ENCODE measurements at places on chromosomes 5 and 9. TPM values are rescaled to one million over a fixed set of nuclear protein-coding genes. Genes with fewer than 3 reads are reported as not detected.

GRCh38 chr5:175516933-175517823 lies 38.8 kb downstream of the SFXN1 start:
- no peak for DNase-seq
- H3K27ac ChIP-seq, result no peak overlapping the region
- peaks cover 49% of the 10 kb centered on the region for H3K36me3 ChIP-seq
- no peak overlapping the region for H3K4me3 ChIP-seq

DNA sequence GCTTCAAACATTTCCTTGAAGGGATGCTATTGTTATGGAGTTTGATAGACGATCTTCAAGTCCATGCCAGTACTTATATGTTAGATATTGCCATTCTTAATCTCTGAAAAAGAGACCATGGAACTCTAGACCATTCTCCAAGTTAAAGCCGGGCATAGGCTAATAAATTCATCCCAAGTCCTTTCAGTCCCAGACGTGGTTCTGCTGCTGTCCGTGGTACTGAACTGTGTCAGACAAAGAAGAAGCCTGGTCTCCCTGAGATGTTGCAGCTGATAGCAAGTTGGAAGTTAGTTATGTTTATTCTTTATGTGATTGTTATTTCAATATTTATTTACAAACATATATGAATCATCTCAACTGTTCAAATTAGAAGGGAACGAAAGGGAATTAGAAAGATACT lies 158.7 kb downstream of the NMUR2 start:
- H3K36me3 ChIP-seq, result no peaks in the 10 kb centered on the region
- H3K27me3 ChIP-seq, result peaks cover 12% of the 10 kb centered on the region
- H3K4me3 ChIP-seq, result no peak overlapping the region
- H3K4me1 ChIP-seq, result no peaks in the 10 kb centered on the region
- no peak overlapping the region for H3K27ac ChIP-seq
- DNase-seq, result peak; percentile 57

GRCh38 chr5:136222580-136223235 lies 29.7 kb upstream of the SMIM32 start:
- H3K27me3 ChIP-seq, result peaks cover 23% of the 10 kb centered on the region
- no peak overlapping the region for H3K27ac ChIP-seq
- H3K36me3 ChIP-seq, result peaks cover 5% of the 10 kb centered on the region
- no peak overlapping the region for H3K4me3 ChIP-seq
- DNase-seq, result no peak

- H3K27me3 ChIP-seq, result no peaks in the 10 kb centered on the region
- no peak overlapping the region for H3K27ac ChIP-seq
- H3K36me3 ChIP-seq, result peaks cover 4% of the 10 kb centered on the region
Measured at GRCh38 chr5:90093751-90094485, 315.6 kb downstream of the CETN3 start.

- peaks cover 59% of the 10 kb centered on the region for H3K4me1 ChIP-seq
- H3K36me3 ChIP-seq, result no peaks in the 10 kb centered on the region
- no peak for DNase-seq
- peak overlapping the region; percentile 85 for H3K4me3 ChIP-seq
- H3K27ac ChIP-seq, result peak overlapping the region; percentile 81
- H3K27me3 ChIP-seq, result no peaks in the 10 kb centered on the region
Measured at GRCh38 chr9:129489838-129490582, 130.9 kb downstream of the C9orf50 start.

GRCh38 chr9:131943351-131943841 lies 136.3 kb downstream of the MED27 start:
- no peak overlapping the region for H3K4me3 ChIP-seq
- no peaks in the 10 kb centered on the region for H3K27me3 ChIP-seq
- peaks cover 5% of the 10 kb centered on the region for H3K36me3 ChIP-seq
- DNase-seq, result no peak
- H3K27ac ChIP-seq, result peak overlapping the region; percentile 68
- H3K4me1 ChIP-seq, result peaks cover 22% of the 10 kb centered on the region

DNA sequence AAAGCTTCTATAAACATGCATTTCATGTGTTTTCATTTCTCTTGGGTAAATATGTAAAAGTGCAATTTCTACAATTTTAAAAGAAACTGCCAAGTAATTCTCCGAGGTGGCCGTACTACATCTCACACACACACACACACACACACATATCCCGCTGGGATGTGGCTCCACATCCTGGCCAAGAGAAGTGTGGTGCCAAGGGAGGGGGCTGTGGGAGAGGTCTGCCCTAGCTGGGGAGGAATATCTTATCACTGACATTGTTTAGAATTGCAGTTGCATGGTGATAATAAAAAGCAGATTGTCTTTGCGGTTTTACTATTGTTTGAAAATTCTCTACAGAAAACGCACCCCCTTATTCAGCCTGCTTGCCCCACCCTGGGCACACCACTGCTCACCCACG lies 558.4 kb downstream of the BNC2 start:
- no peak for DNase-seq
- H3K27ac ChIP-seq, result no peak overlapping the region

- H3K27ac ChIP-seq, result no peak overlapping the region
- peaks cover 7% of the 10 kb centered on the region for H3K27me3 ChIP-seq
- H3K4me3 ChIP-seq, result peak overlapping the region; percentile 79
- no peak for DNase-seq
- peaks cover 25% of the 10 kb centered on the region for H3K4me1 ChIP-seq
- no peaks in the 10 kb centered on the region for H3K36me3 ChIP-seq
Measured at GRCh38 chr9:129172816-129173215, 5.2 kb downstream of the IER5L start.

DNA sequence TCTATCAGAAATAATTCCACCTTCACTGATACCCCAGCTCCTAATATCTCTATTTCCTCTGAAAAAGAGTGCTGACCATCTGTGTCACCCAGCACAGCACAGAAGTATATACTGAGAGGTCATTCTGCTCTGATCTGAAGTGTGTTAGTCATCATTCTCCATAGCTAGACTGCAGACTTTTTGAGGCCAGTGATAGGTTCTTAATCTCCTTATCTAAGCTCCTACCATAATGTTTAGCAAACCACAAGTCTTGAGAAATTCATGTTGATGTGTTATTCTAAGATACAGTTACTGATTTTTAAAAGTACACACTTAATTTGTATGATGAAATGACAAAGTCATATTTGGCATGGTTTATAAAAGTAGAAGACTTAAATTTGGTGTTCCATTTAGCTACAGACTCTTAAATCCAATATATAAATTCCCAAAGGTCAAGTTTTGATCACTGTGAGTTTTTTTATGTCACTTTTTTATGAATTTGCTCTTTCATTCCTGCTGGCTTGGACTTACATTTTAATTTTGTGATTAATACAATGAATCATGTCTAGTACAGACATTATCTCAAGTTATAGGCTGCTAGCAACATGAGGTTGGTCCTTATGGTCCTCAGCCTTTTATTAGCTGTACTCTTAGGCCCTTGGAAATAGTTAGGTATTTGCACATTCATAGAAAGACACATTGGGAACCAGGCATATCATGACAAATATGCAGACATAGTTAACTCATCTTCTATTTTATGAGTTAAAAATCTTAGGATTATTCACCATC lies 380.8 kb downstream of the EBF1 start:
- no peak overlapping the region for H3K4me3 ChIP-seq
- H3K27ac ChIP-seq, result no peak overlapping the region
- H3K36me3 ChIP-seq, result no peaks in the 10 kb centered on the region
- H3K27me3 ChIP-seq, result no peaks in the 10 kb centered on the region

DNA sequence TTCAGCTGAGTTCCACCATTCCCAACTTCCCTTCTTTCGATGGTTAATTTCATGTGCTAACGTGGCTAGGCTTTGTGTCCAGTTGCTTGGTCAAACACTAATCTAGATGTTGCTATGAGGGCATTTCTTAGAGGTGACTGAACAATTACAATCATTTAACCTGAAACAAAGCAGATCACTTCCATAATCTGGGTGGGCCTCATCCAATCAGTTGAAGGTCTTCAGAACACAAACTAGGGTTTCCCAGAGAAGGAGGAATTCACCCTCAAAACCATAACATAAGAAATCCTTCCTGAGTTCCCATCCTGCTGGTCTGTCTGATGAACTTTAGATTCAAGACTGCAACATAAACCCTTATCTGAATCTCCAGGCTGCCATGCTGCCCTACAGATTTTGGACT lies 2381.7 kb downstream of the MAT2B start:
- H3K4me3 ChIP-seq, result no peak overlapping the region
- no peak overlapping the region for H3K27ac ChIP-seq
- no peaks in the 10 kb centered on the region for H3K36me3 ChIP-seq
- H3K4me1 ChIP-seq, result no peaks in the 10 kb centered on the region
- no peaks in the 10 kb centered on the region for H3K27me3 ChIP-seq

DNA sequence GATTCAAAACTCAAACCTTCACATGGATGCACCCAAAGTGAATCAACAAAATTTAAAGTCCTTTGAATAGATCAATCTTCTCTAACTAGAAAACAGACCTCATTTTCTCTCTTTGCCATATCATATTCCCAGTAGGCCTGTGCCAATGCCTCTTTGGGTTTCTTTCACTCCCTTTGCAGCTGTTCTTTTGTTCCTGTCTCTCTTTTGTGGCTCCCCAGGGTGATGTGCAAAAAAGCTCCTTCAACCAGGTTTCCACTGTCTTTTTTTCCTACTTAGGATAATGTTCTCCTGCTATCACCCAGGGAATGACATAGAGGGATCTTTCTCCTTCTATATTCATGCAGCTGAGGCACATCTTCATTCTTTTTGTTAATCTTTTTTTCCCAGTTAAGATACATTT lies 54.6 kb downstream of the MARCHF3 start:
- H3K27ac ChIP-seq, result no peak overlapping the region
- DNase-seq, result no peak
- no peaks in the 10 kb centered on the region for H3K27me3 ChIP-seq
- H3K36me3 ChIP-seq, result no peaks in the 10 kb centered on the region
- H3K4me3 ChIP-seq, result no peak overlapping the region
- H3K4me1 ChIP-seq, result peaks cover 5% of the 10 kb centered on the region

GRCh38 chr5:133113331-133114061 lies 61.7 kb downstream of the HSPA4 start:
- no peak overlapping the region for H3K4me3 ChIP-seq
- peaks cover under 1% of the 10 kb centered on the region for H3K4me1 ChIP-seq
- H3K27me3 ChIP-seq, result peaks cover 2% of the 10 kb centered on the region

- no peaks in the 10 kb centered on the region for H3K4me1 ChIP-seq
- no peaks in the 10 kb centered on the region for H3K27me3 ChIP-seq
- no peak overlapping the region for H3K4me3 ChIP-seq
- peaks cover 37% of the 10 kb centered on the region for H3K36me3 ChIP-seq
- no peak overlapping the region for H3K27ac ChIP-seq
Measured at GRCh38 chr9:14593406-14593805, 99.8 kb downstream of the ZDHHC21 start.

DNA sequence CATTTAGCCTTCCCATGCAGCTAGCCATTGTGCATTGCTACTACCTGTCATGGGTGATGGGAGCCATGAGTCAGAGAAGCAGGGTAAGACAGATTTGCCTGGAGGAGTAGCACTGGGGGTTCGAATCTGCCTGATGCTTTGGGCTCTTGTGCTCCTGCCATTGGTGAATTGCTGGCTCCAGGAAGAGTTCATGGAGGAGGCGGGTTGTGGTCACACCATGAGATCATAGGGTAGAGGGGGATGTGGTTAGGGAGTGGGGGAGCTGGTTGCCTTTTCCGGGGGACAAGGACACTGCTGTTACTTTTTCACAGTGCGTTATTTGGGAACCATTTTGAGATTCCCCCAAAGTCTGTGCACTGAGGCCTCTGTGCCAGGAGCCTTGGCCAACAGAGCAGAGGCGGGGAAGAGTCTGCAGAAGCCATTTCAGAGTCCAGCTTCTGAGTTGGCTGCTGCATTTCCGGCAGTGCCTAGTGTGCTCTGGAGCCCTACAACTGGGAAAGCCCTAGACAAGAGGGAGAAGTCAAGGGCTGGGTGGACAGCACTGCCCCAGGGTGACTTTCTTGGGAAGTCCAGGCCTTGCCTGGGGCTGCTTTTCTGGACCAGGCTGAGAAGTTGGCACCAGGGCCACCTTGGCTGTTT lies 6.2 kb downstream of the ANGPTL2 start:
- H3K4me1 ChIP-seq, result peaks cover 33% of the 10 kb centered on the region
- no peaks in the 10 kb centered on the region for H3K36me3 ChIP-seq
- DNase-seq, result no peak
- no peaks in the 10 kb centered on the region for H3K27me3 ChIP-seq
- no peak overlapping the region for H3K27ac ChIP-seq
- H3K4me3 ChIP-seq, result no peak overlapping the region

GRCh38 chr5:80686757-80687156 lies 32.0 kb upstream of the DHFR start:
- H3K4me3 ChIP-seq, result no peak overlapping the region
- H3K36me3 ChIP-seq, result peaks cover 28% of the 10 kb centered on the region

DNA sequence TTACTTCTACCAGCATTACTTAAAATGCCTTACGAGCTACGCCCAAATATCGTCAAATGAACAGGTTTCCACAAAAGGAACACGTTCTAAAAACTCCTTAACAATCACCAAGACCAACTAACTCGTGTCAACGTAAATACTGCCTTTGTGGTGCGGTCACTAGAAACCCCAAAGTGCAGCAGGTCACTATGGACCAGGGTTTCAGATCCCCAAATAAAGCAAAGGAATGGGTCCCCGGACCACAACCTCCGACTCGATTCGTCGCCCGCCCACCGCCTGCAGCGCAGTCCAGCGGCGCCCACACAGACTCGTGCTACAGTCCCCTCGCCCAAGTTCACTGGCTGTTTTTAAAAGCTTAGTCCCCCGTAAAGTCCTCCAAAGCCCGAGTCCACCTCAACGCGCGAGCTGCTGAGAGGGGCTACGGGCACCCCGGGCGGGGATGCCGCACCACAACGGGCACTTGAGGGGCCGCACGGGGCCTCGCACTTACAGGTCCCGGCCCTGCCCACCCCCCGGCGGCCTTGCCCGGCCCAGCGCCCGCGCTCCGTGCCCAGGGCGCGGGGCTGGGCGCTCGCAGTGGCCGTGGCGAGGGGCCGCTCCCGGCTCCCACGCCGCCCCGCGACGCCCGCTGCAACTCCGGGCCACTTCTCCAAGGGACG lies 1.1 kb downstream of the NFIB start:
- H3K27me3 ChIP-seq, result peaks cover 85% of the 10 kb centered on the region
- peak overlapping the region; percentile 90 for H3K4me3 ChIP-seq
- no peak overlapping the region for H3K27ac ChIP-seq

DNA sequence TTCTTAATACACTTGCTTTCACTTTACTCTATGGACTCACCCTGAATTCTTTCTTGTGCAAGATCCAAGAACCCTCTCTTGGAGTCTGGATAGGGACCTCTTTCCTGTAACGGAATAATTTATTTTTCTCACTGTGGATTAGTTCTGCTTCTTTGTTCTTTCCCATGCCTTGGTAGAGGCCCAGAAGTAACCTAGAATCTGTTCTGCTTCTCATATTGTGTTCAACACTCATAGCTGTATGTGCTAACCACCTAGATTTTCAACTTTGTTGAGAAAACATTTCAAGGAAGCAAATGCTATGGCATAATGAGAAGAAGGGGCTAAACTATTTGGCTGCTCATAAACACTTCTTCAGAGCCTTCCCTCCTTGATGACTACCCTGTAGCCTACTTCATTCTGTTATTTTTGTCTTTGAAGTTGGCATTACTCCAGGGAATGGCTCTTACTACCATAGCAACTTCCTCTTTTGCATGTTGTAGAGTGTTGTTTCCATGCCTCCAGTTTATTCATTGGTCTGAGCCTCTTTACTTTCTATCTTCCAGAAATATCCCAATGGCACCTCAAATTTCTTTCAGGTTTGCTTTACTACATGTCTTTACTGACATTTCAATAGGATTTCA lies 74.3 kb downstream of the KIAA0825 start:
- H3K27ac ChIP-seq, result no peak overlapping the region
- H3K4me3 ChIP-seq, result no peak overlapping the region
- DNase-seq, result no peak
- H3K36me3 ChIP-seq, result peaks cover 45% of the 10 kb centered on the region

Gene HK3
- total RNA-seq, result not detected

Gene YTHDC2
- total RNA-seq, result 28.8 TPM

Gene SHOC1
- not detected for total RNA-seq

Gene SLC6A19
- not detected for total RNA-seq

Gene RORB
- total RNA-seq, result 0.75 TPM

Gene GM2A
- 27.6 TPM for total RNA-seq

Gene GPX3
- total RNA-seq, result 4.6 TPM

Gene IFNA2
- total RNA-seq, result not detected

Gene CCDC192
- 1.3 TPM for total RNA-seq

Gene PRDM9
- not detected for total RNA-seq

Gene COL15A1
- 0.33 TPM for total RNA-seq

All from neural crest cell (in vitro differentiated cells).